HT-29 (cell line): ENCODE measurements at places on chromosomes 2 and 18. TPM values are rescaled to one million over a fixed set of nuclear protein-coding genes. Genes with fewer than 3 reads are reported as not detected.

Gene RAPGEF4
- total RNA-seq = not detected in 2 replicates

Gene IL36G
- not detected in 2 replicates for total RNA-seq

Gene TTN
- under 0.01 TPM in 2 replicates for total RNA-seq

Gene CDK5R2
- total RNA-seq = not detected in 2 replicates

Gene RAB27B
- total RNA-seq = 4.9 and 5.4 TPM in 2 replicates

Gene HIBCH
- total RNA-seq = 8.6 and 10.0 TPM in 2 replicates
